Putamen (tissue), 1 donor: ENCODE measurements at places on chromosomes 7 and 10.

- DNase-seq: no peak
Measured at GRCh38 chr10:18713077-18713476, 53.8 kb downstream of the ARL5B start.

DNA sequence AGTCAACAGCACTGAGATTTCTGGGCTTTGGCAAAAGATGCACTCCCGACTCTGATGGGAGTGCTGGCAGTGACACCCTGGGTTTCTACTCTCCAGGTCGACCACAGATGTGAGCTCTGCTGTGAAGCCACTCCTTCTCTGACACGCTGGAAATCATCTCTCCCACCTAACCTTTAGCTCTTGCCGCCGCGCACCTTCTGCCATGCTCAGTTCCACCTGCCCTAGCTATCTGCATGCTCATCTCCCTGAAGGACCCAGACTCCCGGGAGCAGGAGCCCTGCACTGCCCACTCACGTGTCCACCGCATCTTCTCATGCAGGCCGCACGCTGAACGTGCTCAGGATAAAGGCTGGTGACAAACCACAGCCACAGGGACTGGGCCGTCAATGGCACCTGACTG is 174.8 kb downstream of the TNS3 start:
- no peak for DNase-seq

DNA sequence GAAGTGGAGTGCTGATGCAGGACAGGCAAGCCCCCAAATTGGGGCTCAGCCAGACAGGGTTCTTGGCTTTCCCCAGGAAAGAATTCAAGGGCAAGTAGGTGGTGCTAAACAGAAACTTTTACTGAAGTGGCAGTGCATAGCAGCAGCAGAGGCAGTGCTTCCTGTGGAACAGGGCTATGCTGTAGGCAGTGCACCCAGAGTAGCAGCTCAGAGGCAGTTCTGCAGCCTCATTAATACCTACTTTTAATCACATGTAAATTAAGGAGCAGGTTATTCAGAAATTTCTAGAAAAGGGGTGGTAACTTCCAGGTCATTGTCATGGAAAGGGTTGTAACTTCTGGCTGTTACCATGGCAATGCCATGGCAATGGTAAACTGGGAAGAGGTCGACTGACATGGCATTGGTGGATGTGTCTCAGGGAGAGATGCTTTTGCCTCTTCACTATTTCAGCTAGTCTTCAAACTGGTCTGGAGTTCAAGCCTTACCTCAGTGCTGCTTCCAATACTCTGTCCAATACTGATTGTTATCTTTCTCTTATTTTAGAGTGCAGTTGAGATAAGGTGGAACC is 29.2 kb downstream of the PRSS58 start:
- DNase-seq: no peak

GRCh38 chr7:4837041-4837802 is 24.6 kb downstream of the PAPOLB start:
- DNase-seq: no peak

DNA sequence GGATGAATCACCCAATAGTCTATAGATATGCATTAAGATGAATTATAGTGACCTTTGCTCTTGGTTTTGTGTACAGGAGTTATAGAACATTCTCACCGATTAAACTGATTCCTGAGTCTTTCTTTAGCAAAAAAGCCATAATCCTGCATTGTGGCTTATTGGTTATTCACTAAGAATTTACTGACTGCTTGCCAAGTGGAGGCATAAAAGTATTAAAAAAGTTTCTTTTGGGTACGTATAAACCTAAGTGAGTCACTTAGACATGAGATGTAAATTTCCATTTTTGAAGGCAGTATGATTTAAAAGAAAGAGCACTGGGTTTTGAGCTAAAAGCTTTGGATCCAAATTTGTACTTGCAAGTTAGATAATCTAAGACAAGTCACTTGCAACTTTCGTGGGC is 100.7 kb downstream of the CDK6 start:
- no peak for DNase-seq

- DNase-seq: no peak
Measured at GRCh38 chr10:69953851-69954250, 98.8 kb upstream of the MACROH2A2 start.

GRCh38 chr10:33900596-33900995 is 566.1 kb upstream of the NRP1 start:
- DNase-seq: no peak

GRCh38 chr10:75137533-75138438 is 26.3 kb downstream of the SAMD8 start:
- DNase-seq: no peak

- DNase-seq: no peak
Measured at GRCh38 chr10:113549856-113550255, 3.0 kb upstream of the HABP2 start.

DNA sequence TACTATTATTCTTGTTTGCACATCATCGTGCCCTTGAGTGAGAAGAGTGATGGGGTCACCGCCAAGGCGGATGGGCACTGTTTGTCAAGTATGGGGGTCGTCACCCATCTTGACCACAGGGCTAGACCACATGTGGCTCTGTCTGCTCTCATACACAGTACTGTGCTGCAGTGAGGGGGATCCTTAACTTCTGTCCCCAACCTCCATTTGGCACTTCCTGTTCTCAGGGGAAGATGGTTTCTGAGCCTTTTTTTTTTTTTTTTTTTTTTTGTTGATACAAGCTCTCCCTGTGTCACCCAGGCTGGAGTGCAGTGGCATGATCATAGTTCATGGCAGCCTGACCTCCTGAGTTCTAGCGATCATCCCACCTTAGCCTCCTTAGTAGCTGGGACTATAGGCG is 13.6 kb downstream of the WBP1L start:
- DNase-seq: no peak

DNA sequence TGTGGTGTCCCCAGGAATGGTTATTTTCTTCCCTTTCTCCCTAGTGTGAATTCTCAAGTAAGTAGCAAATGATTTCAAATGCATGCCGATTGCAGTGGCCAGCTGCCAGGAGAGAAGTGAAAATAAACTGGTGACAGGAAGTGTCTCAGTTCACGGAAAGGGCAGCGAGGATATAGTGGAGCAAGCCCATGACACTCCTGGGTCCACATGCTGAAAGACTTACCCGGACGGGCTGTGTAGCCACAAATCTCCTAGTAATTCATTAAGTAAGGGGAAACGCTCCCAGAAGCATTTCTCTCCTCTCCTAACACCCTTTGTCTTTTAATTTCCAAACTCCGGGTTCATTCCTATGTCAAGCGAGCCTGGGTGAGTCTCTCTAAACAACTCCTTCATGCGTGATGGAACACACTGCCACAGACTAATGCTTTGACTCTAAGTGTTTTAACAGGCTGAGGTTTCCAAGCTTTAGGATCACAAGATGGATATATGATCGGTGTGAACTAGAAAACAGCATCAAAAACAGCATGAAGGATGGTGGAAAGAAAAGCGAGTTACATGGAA is 125.6 kb downstream of the CYP26A1 start:
- DNase-seq: peak; percentile 53

GRCh38 chr7:139995017-139995915 is 67.5 kb downstream of the PARP12 start:
- DNase-seq: peak; percentile 80

GRCh38 chr10:79608505-79609375 is 2.0 kb upstream of the SFTPA1 start:
- no peak for DNase-seq

GRCh38 chr10:96370584-96371157 is 11.9 kb upstream of the OPALIN start:
- peak; percentile 58 for DNase-seq

- no peak for DNase-seq
Measured at GRCh38 chr10:19970717-19971116, 154.5 kb downstream of the PLXDC2 start.

DNA sequence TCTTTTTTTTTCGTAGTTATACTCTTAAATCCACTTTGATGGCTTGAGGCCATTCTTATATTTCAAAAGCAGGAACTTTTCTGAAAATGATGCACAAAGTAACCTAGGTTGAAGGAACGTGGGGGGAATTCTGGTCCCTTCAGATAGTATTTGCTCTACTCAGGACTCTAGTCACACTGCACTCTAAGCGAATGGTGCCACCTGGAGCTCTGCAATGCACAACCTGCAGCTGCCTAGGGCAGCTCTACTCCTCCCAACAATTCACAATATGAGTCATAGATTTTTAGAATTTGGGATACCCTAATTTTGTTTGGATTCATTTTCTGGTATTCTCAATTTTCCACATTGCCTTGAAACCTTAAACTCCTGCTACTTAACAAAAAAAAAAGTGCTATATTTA is 17.3 kb downstream of the SYPL1 start:
- DNase-seq: no peak

GRCh38 chr10:121694327-121694965 is 96.2 kb upstream of the FGFR2 start:
- no peak for DNase-seq

GRCh38 chr10:15254808-15255648 is 86.5 kb upstream of the NMT2 start:
- DNase-seq: peak; percentile 87

DNA sequence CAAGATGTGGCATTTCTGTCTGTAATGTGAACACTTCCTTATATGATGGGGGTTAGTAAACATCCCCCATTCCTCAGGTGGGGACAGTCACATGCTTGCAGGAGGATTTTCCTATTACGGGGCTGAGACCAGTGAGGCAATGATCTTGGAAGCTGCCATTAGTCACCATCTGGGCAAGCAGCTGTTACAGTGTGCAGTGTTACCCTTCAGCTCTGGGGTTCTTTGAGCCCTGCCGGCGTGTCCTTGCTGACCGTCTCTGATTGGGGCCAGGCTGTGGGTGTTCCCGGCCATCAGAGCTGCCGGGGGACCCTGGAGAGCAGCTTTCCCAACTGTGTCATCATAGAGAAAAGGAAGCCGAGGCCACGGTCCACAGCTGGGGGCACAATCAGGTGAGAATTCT is 126.8 kb upstream of the FAM20C start:
- no peak for DNase-seq

GRCh38 chr7:1709900-1710299 is 39.8 kb downstream of the ELFN1 start:
- DNase-seq: no peak

GRCh38 chr7:151413241-151413640 is 3.4 kb upstream of the WDR86 start:
- peak; percentile 30 for DNase-seq

GRCh38 chr10:66058594-66058993 is 867.2 kb upstream of the LRRTM3 start:
- no peak for DNase-seq

- DNase-seq: no peak
Measured at GRCh38 chr7:22698767-22699166, 28.2 kb upstream of the IL6 start.

GRCh38 chr10:25695586-25695985 is 238.4 kb upstream of the MYO3A start:
- DNase-seq: no peak

GRCh38 chr10:133327651-133328357 is 8.9 kb downstream of the CALY start:
- DNase-seq: no peak

GRCh38 chr7:90709501-90710465 is 113.7 kb downstream of the CDK14 start:
- peak; percentile 38 for DNase-seq

DNA sequence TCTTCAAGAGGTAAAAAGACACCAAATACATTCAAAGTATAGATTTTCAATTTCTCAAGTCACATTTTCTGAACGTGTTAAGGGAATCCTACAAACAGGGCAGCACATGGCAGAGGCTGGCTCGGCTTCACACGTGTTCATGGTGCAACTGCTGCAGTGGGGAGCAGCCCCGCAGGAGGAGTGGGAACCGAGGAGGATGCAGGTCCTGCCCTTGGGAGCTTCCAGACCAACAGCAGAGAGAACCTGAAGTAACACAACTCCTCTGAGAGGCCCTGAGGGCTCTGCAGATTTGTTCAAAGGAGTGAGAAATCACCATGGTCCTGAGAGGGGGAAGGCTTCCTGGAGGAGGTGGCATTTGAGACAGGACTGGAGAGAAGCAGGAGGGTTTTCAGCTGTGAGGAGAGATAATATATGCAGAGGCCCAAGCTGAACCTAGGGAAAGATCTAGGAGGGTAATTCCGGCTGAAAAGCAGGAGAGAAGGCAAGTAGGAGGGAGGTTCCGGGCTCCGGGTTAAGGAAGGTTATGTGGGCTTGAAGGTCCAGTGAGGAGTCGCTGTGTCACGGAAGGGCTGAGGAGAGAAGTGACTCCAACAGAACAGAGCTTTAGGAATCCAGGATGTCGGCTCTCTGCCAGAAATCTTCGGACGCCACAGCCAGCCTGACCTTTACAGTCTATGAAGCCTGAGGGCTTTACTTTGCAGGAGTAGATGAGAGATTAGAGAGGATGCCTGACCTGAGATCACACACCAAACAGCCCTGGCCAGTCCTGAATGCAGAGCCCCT is 77.5 kb downstream of the GPR26 start:
- no peak for DNase-seq
